ENCODE measurements at places on chromosomes 16 and 17.

- DNase-seq = no peak
Observed at GRCh38 chr16:5584109-5584508, 486.5 kb upstream of the EEF2KMT start.

GRCh38 chr16:1745181-1745899 lies 26.0 kb downstream of the NME3 start:
- DNase-seq = peak; percentile 68

GRCh38 chr17:692116-692515 lies 22.5 kb downstream of the VPS53 start:
- no peak for DNase-seq

GRCh38 chr16:70738083-70738977 lies 52.5 kb upstream of the MTSS2 start:
- DNase-seq = peak; percentile 9

DNA sequence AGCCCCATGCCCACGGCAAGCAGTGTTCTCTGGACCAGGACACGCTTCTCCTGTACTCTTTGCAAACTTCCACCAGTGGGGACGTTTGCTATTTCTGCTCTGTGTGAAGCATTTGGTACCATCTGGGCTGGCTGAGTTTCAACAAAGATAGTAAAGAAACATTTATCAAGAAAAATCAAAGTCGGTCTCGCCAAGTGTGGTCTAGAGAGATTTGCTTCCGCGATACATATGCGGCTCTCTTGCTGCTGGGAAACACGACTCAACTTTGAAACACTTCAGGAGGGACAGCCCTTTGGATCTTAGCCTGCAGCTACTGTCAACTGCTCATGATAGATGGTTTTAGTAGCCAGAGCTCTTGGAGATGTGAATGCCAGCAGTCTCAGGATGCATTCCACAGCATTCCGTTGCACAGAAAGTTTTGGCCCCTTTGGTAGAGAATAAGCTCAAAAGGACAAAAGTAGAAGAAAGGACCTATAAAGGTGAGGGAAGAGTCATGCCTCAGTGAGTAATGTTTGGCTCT lies 168.2 kb upstream of the CACNG3 start:
- no peak for DNase-seq

DNA sequence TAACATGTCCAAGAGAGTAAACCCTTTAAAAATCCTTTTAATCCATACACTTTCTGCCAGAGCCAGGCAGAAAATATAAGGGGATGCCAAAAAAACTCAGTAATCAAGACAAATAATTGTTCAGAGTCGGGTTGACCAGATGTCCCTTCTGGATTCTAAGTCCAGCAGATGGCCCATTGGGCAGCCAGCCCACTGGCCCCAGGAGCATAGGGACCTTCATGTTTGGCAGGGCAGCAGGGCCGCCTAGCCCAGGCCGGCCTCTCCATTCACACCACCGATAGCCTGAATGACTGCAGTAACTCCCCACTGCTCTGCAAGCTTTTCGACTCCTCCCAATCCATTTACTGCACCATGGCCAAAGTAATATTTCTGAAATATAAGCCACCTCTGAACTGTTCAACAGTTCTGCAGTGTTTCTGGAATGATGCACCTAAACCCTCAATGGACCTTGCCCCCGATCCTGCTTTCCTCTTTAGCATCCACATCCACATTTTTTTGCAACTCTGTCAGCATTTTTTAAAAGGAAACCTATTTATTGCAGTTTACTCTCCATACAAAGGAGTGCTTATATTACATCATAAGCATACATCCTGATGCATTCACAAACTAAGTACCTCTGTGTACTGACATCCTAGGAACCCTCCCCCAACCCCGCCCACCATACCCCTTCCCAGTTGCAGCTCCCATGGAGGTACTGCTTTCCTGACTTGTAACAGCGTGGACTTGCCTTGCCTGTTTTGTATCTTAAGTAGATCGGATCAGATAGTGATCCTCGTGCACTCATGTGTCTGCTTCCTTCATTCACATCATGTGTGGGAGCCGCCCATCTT lies 46.4 kb downstream of the LDHD start:
- no peak for DNase-seq

GRCh38 chr17:73594025-73594424 lies 50.2 kb downstream of the SDK2 start:
- no peak for DNase-seq

- DNase-seq = peak; percentile 73
Observed at GRCh38 chr17:1484676-1485422, 7.6 kb downstream of the MYO1C start.

DNA sequence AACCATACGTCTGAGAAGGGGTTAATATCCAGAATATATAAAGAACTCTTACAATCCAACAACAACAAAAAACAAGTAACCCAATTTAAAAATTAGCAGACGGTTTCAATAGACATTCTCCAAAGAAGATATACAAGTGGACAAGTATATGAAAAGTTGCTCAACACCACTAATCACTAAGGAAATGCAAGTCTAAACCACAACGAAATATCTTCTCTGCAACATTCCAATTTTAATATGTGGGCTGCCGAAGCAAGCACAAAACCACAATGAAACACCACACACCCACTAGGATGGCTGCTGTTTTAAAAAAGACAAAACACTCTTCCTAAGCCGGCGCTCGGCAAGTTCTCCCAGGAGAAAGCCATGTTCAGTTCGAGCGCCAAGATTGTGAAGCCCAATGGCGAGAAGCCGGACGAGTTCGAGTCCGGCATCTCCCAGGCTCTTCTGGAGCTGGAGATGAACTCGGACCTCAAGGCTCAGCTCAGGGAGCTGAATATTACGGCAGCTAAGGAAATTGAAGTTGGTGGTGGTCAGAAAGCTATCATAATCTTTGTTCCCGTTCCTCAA lies 5.9 kb upstream of the SLC13A2 start:
- no peak for DNase-seq

GRCh38 chr17:72518753-72519597 lies 398.2 kb downstream of the SOX9 start:
- peak; percentile 25 for DNase-seq

DNA sequence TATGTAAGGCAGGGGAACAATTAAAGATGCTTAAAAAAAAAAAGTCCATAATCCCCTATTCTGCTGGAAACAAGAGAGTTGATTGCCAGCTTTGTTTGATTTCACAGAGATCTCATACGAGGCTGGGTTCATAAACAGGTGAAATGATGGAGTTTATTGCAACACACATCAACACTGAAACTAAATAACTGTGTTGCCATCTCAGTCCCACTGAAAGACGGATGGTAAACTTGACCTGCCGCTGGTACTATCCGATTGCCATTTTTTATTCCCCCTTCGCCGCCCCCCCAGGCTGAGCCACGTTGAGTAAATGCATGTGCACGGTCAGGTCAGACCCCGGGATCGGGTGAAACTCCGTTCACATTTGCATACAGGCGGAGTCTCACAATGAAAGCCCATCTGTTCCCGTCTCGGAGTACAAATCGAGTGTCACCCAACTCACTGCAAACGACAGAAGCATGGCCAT lies 119.2 kb downstream of the SKAP1 start:
- peak; percentile 79 for DNase-seq

GRCh38 chr16:83863682-83864081 lies 35.2 kb upstream of the MLYCD start:
- no peak for DNase-seq

DNA sequence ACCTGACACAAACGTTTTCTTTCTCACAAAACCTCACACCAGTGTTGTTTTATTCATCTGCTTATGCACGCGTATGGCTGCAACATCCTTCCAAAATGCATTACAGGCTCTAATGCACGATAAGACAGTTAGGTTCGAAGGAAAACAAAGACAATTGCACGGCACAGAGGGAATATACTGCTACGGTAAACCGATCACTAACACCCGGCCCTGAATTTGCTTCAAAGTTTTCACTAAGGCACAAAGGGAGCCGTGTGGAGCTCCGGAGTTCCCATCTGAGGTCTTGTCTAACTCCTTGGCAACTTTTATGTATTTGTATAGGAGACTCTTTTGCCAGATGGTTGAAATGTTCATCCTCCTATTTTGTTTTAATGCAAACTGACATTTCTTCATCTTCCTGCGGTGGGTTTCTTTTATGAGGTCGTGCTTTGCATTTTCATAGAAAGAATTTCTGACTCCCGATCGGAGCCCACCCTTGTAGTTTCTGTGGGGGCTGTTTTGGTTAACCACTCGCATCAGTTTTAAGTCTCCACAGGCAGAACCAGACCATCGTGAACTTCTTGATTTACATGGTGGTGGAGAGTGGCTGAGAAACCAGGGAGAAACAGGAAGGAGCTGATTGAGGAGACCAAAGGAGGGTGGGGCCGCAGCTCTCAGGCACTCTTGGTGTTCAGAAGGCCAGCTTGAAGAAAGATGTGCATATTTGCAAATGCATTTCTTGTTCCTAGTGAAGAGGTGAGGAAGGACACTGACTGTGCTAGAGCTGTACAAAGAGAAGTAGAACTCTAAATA lies 516.8 kb downstream of the MAF start:
- DNase-seq = no peak
